ENCODE measurements at places on chromosomes 7 and 10. TPM values are rescaled to one million over a fixed set of nuclear protein-coding genes. Genes with fewer than 3 reads are reported as not detected.

Gene FAM25G
- not detected for total RNA-seq

Gene GDF2
- total RNA-seq, result not detected

Gene AIFM2
- total RNA-seq, result 3.2 TPM

Gene ARHGAP22
- 10.7 TPM for total RNA-seq

Gene FAM25A
- not detected for total RNA-seq

Gene GPR37
- total RNA-seq, result 8.5 TPM

- DNase-seq, result no peak
Observed at GRCh38 chr7:118372530-118372929, 148.0 kb downstream of the ANKRD7 start.

GRCh38 chr7:152894295-152895170 is 135.0 kb downstream of the ACTR3B start:
- peak; percentile 74 for DNase-seq

- DNase-seq, result peak; percentile 81
Observed at GRCh38 chr10:129658376-129659072, 191.5 kb downstream of the MGMT start.

- no peak for DNase-seq
Observed at GRCh38 chr7:108210796-108211195, 80.6 kb upstream of the LAMB4 start.

Measured in GM23338 (cell line).